Stimulated activated CD8-positive, alpha-beta memory T cell treated with anti-CD3 and anti-CD28 coated beads, Interleukin-4, amount 100 ng/mL, for 4 hours (primary cell): ENCODE measurements at places on chromosomes 12 and 14.

- DNase-seq: no peak
These were observed 263.5 kb upstream of the ALG10B start for GRCh38 chr12:38053113-38053512.

GRCh38 chr12:103778781-103779180 is 62.3 kb downstream of the NT5DC3 start:
- DNase-seq: no peak

DNA sequence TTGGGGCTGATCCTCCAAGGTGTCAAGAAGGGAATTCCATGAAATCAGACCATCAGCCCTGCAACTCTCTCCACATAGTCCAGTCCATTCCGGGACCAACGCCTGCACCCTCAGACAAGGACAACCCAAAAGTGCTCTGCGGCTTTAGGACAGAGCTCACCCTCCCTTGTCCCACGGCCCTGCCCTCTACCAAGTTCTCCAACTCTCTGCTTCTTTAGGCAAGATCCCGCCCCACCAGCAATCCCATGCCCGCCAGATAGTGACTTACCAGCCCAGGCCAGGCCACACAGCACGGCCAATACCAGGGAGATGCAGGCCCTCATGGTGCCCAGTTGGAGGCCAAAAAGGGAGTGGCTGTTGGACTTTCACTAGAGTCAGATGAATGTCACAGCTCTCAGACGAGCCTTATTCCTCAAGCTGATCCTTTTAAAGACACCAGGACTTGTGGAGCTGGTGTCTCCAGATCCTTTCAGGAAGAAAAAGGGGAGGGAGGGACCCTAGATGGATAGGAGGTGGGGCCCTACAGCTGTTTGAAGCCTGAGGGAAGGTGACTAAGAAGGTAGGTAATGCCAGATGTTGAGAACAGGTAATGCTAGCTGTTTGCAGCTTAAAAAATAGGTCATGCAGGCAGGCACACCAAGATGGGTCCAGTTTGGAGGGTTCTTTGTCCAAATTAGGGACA is at the start of gene ENDOU:
ENDOU (minus strand) TSS at position 400 of the 682 bp plus-strand sequence; CDS start at position 323, 77 bp downstream.
- no peak for DNase-seq

DNA sequence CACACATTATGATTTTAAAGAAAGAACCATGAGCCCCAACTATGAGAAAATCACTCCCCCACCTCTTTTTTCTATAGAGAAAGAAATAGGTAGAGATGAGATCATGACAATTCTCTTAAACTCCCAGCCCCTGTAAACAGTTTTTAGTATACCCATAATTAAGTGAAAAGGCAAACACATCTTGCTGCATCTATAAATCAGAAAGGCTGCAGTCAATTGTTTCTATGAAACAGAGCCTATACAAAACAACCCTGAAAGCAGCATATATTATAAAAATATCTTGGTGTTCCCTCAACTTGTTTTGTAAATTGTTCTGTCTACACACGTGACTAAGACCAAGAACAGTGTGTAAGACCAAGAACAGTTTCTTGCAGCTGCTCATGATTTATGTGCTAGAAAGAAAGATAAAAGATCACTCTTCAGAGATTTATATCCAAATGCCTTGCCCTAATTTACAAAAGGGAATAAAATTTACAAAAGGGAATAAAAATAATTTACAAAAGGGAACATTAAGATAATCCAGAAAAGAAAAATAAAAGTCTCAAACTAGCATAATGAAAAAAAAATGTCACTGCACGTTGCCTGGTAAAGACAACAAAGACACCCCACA is 4.8 kb downstream of the KITLG start:
- no peak for DNase-seq

- DNase-seq: no peak
These were observed 380.4 kb upstream of the MIS18BP1 start for GRCh38 chr14:45633220-45633984.

- DNase-seq: no peak
These were observed 111.9 kb downstream of the STAB2 start for GRCh38 chr12:103698752-103699560.

DNA sequence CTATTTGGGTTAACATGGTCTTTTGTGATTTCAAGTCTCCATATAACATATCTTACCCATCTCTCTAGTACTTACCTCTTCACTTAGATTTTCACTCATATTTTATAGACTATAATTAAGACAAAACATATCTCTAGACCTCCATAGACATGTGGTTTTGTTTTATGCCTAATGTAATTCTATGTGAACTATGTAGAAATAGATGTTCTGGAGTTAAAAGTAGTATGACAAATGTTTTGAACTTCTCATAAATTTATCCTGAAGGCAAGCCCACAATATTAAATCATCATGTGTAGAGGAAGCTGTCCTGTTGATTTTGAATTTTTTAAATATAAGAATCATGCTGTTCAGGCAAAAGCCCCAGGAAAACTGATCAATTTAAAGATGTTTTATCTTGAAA is 169.2 kb downstream of the SYT1 start:
- no peak for DNase-seq
